Thoracic aorta (tissue), 2 donors: ENCODE measurements at places on chromosomes 13 and 19. TPM values are rescaled to one million over a fixed set of nuclear protein-coding genes. Genes with fewer than 3 reads are reported as not detected.

DNA sequence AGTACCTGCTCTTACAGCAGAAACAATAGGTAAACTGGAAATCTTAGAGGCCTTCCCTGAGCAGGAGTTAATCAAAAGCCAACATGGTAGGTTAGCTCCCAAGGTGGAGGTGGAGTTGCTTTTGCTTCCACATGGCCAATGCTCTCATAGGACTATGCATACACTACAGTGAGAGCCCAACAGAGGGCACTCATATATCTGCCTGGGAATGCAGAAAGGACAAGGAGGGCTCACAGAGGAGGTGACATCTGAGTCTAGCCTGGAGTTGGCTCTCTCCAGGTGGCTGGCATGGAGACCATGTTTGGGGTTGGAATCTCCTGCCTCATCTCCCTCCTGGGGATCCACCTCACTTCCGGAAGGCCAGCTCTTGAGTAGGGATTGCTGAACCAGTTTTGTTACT is 34.6 kb downstream of the ATP8A2 start:
- H3K27ac ChIP-seq = no peak overlapping the region
- H3K4me1 ChIP-seq = no peaks in the 10 kb centered on the region
- H3K4me3 ChIP-seq = no peak overlapping the region

DNA sequence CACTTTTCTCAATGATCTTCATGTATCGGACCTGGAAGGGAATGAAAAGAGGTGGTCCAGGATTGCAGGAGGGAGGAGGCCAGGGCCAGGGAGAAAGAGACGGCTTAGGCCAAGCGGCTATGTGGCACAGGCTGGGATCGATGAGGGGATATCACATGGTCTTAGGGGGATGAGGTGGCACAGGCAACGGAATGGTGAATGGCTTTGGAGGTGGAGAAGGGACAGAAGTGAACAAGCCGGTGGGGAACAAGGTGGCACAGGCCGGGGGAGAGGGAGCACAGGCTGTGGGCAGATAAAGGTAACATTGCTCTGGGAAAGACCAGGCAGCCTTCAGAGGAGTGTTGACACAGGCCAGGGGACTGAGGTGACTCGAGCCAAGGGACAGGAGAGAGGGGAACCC is 5.7 kb upstream of the CDKN2D start:
- no peak overlapping the region for H3K27ac ChIP-seq
- H3K36me3 ChIP-seq = no peaks in the 10 kb centered on the region

DNA sequence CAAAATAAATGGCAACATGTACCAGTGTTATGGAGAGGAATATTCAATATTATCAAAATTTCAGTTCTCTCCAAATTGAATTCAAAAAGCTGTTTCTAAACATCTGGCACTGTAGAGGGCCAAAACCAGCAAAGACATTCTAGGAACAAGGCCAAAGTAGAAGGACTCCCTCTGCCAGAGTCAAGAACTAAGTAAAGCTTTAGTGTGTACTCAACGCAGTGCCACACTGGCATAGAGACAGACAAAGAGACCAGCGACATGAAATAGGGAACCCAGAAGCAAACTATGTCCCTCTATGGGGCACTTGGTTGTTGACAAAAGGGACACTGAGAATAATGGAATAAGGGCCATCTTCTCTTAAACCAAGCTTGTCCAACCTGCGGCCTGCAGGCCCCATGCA is 15.6 kb downstream of the SCGB2B2 start:
- no peak overlapping the region for H3K4me3 ChIP-seq
- H3K27ac ChIP-seq = no peak overlapping the region
- DNase-seq = no peak

GRCh38 chr19:48900477-48901406 is 630 bp downstream of the NUCB1 start:
- H3K4me3 ChIP-seq = peak overlapping the region; percentile 99
- H3K36me3 ChIP-seq = peaks cover 14% of the 10 kb centered on the region
- peaks cover 13% of the 10 kb centered on the region for H3K4me1 ChIP-seq
- H3K27ac ChIP-seq = peak overlapping the region; percentile 98
- DNase-seq = no peak

GRCh38 chr13:67827992-67828391 is 597.9 kb upstream of the PCDH9 start:
- H3K36me3 ChIP-seq = no peaks in the 10 kb centered on the region
- H3K27ac ChIP-seq = no peak overlapping the region

DNA sequence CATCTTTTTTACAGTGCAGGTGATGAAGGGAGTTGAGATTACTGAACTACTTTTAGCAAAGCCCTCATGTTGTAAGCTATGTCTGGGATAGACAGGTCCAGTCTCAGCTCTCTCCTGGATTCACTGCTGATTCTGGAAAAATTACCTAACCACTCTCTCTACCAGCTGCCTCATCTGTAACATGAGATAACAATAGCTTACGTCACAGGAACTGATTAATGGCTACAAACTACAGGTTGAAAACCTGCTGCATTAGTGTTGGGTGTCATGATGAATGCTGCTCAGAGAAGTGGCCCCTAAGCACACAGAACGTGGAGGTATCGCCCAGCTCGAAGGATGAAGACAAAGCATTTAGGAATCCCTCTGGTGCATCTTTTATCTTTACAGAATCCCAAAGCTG is 277.8 kb downstream of the ABCC4 start:
- H3K36me3 ChIP-seq = no peaks in the 10 kb centered on the region
- no peak overlapping the region for H3K27ac ChIP-seq
- no peak for DNase-seq
- no peaks in the 10 kb centered on the region for H3K4me1 ChIP-seq
- no peaks in the 10 kb centered on the region for H3K27me3 ChIP-seq

GRCh38 chr19:11418549-11419506 is at the start of gene RGL3:
Gene RGL3 (minus strand): TSS chr19:11419314. CDS start chr19:11419278, 36 bp downstream.
- H3K36me3 ChIP-seq = no peaks in the 10 kb centered on the region
- H3K4me1 ChIP-seq = peaks cover 17% of the 10 kb centered on the region
- H3K27ac ChIP-seq = peak within 1 kb of the TSS; percentile 52
- peak within 1 kb of the TSS; percentile 74 for H3K4me3 ChIP-seq
- peaks cover 13% of the 10 kb centered on the region for H3K27me3 ChIP-seq

GRCh38 chr13:76886292-76887075 is at the start of gene KCTD12:
Gene KCTD12 (minus strand): TSS chr13:76886405. CDS start chr13:76886148, 257 bp downstream.
- H3K36me3 ChIP-seq = no peaks in the 10 kb centered on the region
- peak within 1 kb of the TSS; percentile 90 for H3K4me3 ChIP-seq
- no peaks in the 10 kb centered on the region for H3K27me3 ChIP-seq

- H3K27me3 ChIP-seq = no peaks in the 10 kb centered on the region
- peaks cover 10% of the 10 kb centered on the region for H3K4me1 ChIP-seq
- H3K36me3 ChIP-seq = no peaks in the 10 kb centered on the region
- no peak overlapping the region for H3K4me3 ChIP-seq
- no peak overlapping the region for H3K27ac ChIP-seq
Observed at GRCh38 chr13:46850214-46850613, 46.6 kb downstream of the HTR2A start.

- DNase-seq = no peak
- H3K36me3 ChIP-seq = no peaks in the 10 kb centered on the region
- H3K4me3 ChIP-seq = no peak overlapping the region
- H3K27ac ChIP-seq = no peak overlapping the region
- no peaks in the 10 kb centered on the region for H3K27me3 ChIP-seq
Observed at GRCh38 chr13:60655256-60655655, 258.2 kb downstream of the TDRD3 start.

DNA sequence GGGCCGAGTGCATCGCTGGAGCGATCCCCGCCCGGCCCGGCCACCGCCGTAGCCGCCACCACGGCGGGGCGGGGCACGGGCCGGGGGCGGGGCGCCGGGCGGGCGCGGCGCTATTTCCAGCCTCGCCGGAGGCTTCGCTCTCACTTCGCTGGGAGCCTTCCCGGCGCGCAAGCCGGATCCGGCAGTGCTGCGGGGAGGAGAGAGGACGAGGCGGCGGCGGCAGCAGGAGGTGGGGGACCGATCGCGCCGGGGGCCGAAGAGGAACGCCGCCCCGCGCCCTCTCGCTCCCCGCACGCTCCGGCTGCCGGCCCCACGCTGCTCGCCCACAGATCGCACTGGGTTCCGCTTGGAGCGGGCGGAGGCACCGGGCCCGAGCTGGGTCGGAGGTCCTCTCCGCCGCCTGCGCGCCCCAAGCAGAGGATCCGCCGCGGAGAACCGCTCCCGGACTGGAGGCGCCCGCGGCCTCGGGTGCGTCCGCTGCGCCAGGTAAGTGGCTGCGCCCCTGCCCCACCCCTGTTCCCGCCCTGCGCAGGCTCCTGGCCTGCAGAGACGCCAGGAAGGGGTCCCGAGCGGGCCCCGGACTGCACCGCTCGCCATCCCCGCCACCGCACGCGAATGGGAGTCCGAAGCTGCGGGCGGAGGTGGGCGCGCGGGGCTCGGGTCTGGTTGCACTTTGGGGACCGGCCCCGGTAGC is at the start of gene CHST8:
TSS of gene CHST8 (plus strand) at position 143 of the 694 bp plus-strand sequence. CDS start 67,309 bp downstream, outside the sequence.
- DNase-seq = no peak
- no peak within 1 kb of the TSS for H3K27ac ChIP-seq
- no peaks in the 10 kb centered on the region for H3K36me3 ChIP-seq
- H3K27me3 ChIP-seq = no peaks in the 10 kb centered on the region

- no peak for DNase-seq
- peaks cover 17% of the 10 kb centered on the region for H3K4me1 ChIP-seq
- H3K4me3 ChIP-seq = no peak overlapping the region
- no peak overlapping the region for H3K27ac ChIP-seq
- no peaks in the 10 kb centered on the region for H3K27me3 ChIP-seq
Observed at GRCh38 chr19:41955521-41955920, 3.6 kb downstream of the RABAC1 start.

DNA sequence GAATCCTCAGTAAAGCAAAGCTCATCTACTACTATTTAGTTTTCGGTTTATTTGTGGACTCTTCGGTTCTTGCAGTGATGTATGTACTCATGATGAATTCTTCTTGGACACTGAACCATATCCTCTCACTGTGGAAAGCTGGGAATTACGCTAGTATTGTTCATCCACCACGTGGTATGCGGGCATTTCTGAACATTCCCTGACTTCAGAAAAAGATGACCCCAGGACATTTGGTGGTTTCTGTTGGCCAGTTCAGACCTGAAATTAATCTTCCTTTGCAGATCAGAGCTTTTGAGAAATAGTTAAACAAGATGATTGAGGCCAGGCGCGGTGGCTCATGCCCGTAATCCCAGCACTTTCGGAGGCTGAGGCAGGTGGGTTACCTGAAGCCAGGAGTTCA is 25.3 kb upstream of the FBN3 start:
- no peak for DNase-seq
- H3K27ac ChIP-seq = no peak overlapping the region
- no peaks in the 10 kb centered on the region for H3K4me1 ChIP-seq
- H3K27me3 ChIP-seq = no peaks in the 10 kb centered on the region

DNA sequence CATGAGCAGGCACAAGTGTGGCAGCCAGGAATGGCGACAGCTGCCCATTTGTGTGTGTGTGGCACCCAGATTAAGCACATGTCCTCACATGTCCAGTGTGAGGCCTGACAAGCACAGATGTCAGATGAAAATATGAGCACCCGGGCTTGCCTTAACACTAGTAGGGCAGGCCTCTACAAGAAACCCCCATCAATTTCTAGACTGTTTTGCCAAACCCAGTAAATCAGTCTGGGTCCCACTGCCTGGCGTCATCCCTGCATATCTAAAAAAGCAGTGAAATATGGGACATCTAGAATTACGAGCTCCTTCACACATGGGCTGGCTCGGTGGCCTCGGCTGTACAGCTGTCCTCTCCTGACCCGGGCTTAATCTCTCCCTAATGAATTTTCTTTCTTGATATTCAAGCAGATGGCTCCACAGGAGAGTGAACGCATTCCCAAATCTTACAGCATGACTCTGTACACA is 432.7 kb downstream of the FOXO1 start:
- no peaks in the 10 kb centered on the region for H3K36me3 ChIP-seq
- H3K4me3 ChIP-seq = no peak overlapping the region
- H3K27me3 ChIP-seq = no peaks in the 10 kb centered on the region

DNA sequence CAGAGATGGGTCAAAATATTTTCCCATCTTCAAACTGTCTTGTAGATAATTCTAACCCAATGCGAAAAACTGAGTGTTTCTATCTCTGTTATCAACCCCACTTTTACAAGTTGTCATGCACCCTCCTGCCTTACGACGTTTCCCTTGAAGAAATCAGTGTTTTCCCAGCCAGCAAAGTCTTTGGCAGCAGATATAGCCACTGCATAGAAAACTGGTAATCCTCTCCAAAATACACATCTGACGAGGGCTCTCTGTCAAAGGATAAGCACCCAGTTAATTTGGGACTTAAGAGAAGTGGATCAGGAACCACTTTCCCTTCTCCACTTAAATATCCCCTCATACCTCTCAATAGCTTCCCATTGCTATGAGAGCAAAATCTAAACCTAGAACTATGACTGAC is 351.9 kb upstream of the MIR17HG start:
- H3K36me3 ChIP-seq = no peaks in the 10 kb centered on the region
- H3K27ac ChIP-seq = no peak overlapping the region
- no peak for DNase-seq

DNA sequence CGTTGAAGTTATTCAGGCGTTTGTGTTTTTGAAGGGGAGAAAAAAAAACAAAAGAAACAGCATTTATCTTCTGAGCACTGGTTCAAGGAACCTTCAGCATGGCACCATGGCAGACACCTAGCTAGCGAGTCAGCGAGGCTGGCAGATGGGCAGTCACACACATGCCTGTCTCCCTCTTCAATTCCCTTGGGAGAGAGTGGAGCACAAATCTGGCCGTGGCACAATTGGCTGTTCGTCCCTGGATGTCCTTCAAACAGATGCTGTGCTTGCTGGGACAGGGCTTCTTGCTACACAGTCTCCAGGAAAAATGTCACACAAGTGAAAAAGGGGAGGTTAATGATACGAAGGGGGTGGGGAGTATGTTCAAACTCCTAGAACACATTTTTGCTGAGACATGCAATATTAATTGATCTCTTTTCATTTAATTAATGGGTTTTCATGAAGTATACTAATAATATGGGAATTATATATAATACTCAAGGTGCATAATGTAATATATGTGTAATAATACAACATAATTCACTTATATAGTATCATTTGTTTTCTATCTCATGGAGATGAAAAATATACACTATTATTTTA is 1674.5 kb upstream of the SLC10A2 start:
- H3K36me3 ChIP-seq = no peaks in the 10 kb centered on the region
- DNase-seq = no peak
- H3K27me3 ChIP-seq = no peaks in the 10 kb centered on the region
- H3K4me3 ChIP-seq = no peak overlapping the region
- H3K27ac ChIP-seq = no peak overlapping the region

GRCh38 chr19:5697890-5698634 is 8.0 kb downstream of the RPL36 start:
- no peak for DNase-seq
- no peak overlapping the region for H3K27ac ChIP-seq
- no peaks in the 10 kb centered on the region for H3K27me3 ChIP-seq
- no peaks in the 10 kb centered on the region for H3K4me1 ChIP-seq
- no peak overlapping the region for H3K4me3 ChIP-seq

GRCh38 chr13:36038785-36039555 is 92.2 kb downstream of the DCLK1 start:
- no peak overlapping the region for H3K4me3 ChIP-seq
- H3K36me3 ChIP-seq = no peaks in the 10 kb centered on the region
- no peaks in the 10 kb centered on the region for H3K27me3 ChIP-seq
- H3K27ac ChIP-seq = no peak overlapping the region
- no peaks in the 10 kb centered on the region for H3K4me1 ChIP-seq

The RPS19 gene
- 429 TPM for total RNA-seq

The PSG1 gene
- not detected for total RNA-seq

The CEACAM3 gene
- total RNA-seq = not detected

The DMKN gene
- total RNA-seq = 53.7 TPM

The FRY gene
- total RNA-seq = 165 TPM

The CBARP gene
- 0.27 TPM for total RNA-seq

The TUBB4A gene
- not detected for total RNA-seq
